ENCODE measurements at places on chromosomes 7 and 10. TPM values are rescaled to one million over a fixed set of nuclear protein-coding genes. Genes with fewer than 3 reads are reported as not detected.

The PLEKHA8 gene
- total RNA-seq, result 13.3 TPM

The SUFU gene
- total RNA-seq, result 7.6 TPM

The APBB1IP gene
- 0.26 TPM for total RNA-seq

The CRCP gene
- total RNA-seq, result 21.2 TPM

The IL6 gene
- 62.2 TPM for total RNA-seq

The INA gene
- total RNA-seq, result 1.3 TPM

The C10orf143 gene
- total RNA-seq, result 0.13 TPM

The TAS2R3 gene
- total RNA-seq, result 2.0 TPM
